ENCODE measurements at places on chromosomes 12 and 14.

- no peak for DNase-seq
Measured at GRCh38 chr12:76455582-76456345, 103.8 kb downstream of the OSBPL8 start.

- no peak for DNase-seq
Measured at GRCh38 chr12:49059299-49060171, 1.1 kb downstream of the KMT2D start.

DNA sequence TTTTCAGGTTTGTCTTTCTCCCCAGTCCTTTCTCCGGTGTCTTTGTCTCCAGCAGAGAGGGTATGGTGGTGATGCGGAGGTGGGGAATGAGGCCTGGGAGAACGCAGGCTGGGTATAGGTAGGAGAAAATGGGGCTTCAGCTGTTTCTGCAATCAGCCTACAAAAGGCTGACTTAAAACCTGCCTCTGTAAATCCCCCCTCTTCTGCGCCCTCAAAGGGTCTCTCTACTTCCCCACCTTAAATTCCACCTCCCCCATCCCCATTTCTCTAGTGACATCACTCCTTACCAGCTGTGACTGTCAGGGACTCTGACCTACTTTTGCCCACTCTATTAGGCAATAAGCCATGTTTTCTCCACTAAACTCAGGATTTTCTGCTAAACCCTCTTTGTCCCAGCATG lies 8.1 kb upstream of the RIMKLB start:
- DNase-seq = no peak

DNA sequence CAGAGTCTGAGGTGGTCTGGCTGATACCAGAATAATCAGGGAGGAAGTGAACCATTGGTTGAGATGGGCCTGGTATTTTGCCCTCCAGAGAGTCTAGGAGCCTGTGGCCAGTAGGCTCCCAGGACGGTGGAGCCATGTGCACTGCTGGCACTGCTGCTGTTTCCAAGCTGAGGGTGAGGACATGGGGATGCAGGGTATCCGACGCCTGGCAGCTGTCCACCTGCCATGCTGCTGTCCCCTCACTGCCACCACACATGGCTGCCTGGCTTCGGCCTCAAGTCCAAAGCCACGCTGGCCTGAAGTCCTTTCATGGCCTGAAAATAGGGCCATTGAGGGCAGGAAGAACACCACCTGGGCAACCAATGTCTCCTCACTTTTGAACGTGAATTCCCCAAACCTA lies 8.6 kb downstream of the CACNA1C start:
- no peak for DNase-seq

DNA sequence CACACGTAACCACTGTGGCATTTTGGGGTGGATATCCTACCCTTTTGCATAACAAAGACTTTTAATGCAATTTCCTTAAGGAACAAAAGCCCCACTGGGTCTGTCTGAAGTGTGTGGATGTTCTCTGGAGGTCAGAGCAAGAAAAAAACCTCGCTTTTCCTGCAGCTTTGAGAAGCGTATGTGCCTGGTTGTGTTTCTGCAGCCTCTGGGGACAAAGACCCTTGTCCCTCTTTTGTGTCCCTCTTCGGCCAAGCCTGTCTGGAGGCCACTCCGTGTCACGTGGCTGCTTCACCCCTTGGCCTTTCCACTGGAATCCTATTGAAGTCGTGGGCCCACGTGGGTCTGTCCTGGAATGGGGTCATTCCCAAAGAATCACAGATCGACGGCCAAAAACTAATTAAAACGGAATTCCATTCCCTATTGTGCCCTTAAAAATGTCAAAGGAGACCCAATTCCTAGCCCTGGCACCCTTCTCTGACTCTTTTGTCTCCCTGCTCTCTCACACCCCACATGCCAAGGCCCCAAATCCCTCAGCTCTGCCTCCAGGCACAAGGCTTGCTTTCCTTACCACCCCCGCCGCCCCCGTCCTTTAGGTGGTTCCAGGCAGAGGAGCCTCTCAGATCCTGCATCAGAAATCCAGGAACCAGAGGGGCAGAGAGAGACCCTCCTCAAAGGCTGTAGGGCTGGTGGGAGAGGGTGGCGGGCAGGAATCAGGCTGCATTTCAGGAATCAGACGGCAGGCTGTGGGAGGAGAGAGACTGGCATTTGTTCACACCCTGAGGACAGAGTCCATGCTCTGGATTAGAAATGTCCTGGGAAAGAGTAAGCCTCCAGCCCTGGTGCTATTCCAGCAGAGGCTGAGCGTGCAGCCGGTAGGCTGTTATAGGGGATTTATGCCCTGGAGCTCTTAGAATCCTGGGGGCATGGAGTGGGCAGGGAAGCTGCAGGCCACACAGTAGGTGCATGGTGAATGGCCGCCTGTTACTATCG lies 12.6 kb upstream of the CYP46A1 start:
- no peak for DNase-seq

- peak; percentile 53 for DNase-seq
Measured at GRCh38 chr12:50314636-50315312, 31.5 kb upstream of the LIMA1 start.

GRCh38 chr12:132178801-132179401 lies 34.6 kb downstream of the NOC4L start:
- DNase-seq = no peak

GRCh38 chr12:88552610-88553079 lies 27.6 kb downstream of the KITLG start:
- DNase-seq = no peak

GRCh38 chr14:71668186-71668912 lies 263.9 kb upstream of the RGS6 start:
- no peak for DNase-seq

GRCh38 chr14:42378274-42378673 lies 771.6 kb downstream of the LRFN5 start:
- DNase-seq = no peak

GRCh38 chr12:130992448-130992847 lies 38.7 kb downstream of the ADGRD1 start:
- DNase-seq = no peak

DNA sequence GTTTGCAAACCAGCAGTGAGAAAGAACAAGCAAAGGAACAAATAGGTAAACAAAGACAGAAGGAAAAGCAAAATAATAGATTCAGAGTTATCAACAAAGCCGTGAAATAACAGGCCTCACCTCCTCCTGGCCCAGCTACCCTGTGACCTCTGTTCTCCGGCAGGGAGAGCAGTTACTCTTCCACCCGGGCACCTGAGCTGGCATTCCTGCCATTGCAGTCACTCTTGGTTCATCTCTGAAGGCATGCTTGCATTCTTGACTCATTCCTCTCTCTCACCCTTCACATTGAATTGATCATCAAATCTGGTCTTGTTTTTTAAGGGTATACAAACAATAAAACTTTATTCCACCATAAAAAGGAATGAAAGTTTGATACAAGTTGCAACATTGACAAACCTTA lies 95.1 kb downstream of the TTC8 start:
- no peak for DNase-seq

- DNase-seq = no peak
Measured at GRCh38 chr12:90999527-90999926, 5.2 kb downstream of the EPYC start.

GRCh38 chr14:24274101-24274543 lies 2.7 kb upstream of the RABGGTA start:
- no peak for DNase-seq

DNA sequence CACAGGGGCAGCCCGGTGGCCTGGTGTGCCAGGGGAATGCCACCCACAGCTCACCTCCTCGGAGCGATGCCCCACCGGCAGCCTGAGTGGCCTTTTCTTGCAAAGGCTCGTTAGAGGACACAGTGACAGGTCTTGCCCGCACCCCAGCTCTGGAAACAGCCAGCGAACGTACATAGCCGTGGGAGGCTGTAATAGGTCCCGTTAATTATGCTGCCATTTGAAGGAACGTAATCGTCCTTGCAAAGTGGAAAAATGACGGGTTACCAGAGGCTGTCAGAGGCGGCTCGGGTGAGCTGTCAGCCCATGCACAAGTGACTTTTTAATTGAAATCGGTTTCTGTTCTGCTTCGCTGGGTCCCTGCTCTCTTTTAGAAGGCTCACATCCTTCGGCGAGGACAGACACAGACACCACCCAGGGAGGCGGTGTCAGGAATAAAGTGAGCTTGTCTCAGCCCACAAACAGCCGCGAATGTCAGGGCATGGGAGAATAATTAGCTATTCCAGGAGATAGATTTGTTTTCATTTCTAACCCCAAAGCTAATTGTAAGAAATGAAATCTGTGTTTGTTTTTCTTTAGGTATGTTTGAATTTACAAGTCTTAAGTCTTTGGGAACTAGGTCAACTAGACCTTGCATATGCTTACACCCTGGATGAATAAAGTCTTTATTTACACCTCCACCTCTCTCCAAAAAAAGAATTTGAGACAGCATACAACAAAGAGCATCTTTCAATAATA lies 77.2 kb upstream of the RFLNA start:
- DNase-seq = peak; percentile 65

- no peak for DNase-seq
Measured at GRCh38 chr12:46477541-46477940, 105.0 kb upstream of the SLC38A2 start.

DNA sequence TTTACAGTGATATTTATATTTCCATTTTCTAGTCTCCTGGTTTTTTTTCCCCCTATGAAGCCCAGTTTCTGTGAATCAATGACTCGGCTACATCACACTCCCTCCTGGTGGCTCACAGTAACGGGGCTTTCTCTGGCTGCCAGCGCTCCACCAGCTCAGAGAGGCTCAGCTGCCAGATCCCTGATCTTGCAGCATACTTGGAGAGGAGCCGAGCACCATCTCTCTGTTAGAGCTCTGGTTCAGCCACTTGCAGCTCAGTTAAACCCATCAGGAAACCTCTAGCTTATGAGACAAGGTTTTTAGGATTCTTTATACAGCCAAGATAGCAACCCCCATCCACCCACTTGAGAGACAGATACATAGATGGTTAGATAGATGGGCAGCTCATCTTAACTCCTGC lies 74.6 kb downstream of the CIT start:
- no peak for DNase-seq

- DNase-seq = no peak
Measured at GRCh38 chr14:64632056-64632455, 72.2 kb upstream of the PLEKHG3 start.

GRCh38 chr12:52032804-52033445 lies 18.3 kb upstream of the NR4A1 start:
- DNase-seq = peak; percentile 99

DNA sequence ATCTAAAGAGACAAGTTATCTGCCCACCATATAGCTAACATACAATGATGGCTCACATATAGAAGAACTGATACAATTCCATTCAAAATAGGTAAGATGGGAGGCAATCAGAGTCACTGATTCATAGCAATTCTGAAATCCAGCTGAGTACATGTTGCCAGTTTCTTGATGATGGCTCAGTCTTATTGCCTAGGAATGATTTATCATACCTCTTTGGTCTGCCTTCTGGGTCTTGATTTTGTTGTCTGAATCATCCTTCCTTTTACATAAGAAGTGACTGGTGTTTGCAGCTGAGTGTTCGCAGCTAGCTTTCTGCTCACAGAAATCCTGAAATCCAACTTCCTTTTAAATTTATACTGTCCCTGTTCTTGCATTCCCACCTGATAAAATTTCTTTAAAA lies 463.2 kb upstream of the MGAT4C start:
- DNase-seq = no peak

- DNase-seq = no peak
Measured at GRCh38 chr12:47350062-47350408, 270.3 kb upstream of the AMIGO2 start.

DNA sequence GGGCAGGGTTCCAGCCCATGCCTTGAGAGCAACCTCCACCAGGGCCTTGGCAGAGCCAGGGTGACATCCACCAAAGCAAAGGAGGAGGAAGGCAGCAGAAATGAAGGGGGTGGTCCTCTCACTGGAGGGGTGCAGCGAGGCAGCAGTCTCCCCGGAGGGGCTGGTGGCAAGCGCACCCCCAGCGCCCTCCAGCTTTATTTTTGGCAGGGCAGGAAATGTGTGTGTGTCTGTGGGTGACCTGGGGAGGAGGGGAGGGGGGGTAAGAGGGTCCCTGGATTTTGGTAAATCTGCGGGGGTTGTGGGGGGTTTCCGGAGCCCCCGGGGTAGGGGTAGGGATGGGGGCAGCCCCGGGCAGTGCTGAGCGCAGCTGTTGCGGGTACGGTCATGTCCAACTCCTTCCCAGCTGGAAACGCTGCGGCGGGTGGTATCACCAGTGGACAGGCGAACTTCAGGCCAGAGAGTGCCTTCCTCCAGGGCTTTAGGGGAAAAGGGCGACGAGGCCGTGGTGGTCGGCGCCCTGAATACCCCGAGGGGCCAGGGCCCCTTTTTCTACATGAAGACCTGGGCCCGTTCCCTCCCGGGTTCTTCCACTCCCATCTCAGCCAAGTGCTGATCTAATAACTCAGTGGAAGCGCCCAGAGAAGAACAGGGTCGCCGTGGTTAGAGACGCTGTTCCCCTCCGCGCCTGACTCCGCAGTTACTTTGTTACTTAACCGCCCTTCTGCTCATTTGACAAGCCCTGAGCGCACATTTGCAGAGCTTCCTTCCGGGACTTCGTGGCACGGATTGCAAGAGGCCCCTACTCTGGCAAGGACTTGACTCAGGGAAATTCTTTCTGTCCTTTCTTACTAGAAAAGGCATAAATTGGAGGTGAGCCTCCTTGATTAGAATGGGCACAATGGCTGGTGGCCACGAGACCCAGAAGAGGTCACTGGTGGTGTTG lies 55.2 kb downstream of the FOS start:
- no peak for DNase-seq

- DNase-seq = no peak
Measured at GRCh38 chr14:64747327-64747726, 43.1 kb downstream of the PLEKHG3 start.

GRCh38 chr12:4471256-4471655 lies 25.6 kb upstream of the FGF6 start:
- DNase-seq = no peak

DNA sequence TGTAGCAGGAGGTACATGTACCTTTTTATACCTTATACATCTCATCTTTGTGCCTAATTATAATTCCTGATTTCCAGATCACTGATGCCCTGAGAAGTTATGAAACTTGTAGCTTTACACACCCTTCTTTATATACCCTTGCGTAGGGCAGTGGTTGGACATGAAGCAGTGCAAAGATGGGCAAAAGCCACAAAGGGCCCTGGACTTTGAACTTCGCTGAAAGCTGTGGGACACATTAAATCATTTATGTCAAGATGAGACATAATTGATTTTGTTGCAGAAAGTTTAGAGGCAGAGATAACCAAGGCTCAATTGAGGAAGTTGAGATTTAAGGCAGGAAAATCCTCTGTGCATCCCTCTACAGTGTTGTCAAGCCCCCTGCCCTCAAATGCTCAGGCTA lies 170.0 kb downstream of the SLC2A13 start:
- DNase-seq = no peak

GRCh38 chr12:75666939-75667334 lies 155.5 kb upstream of the KRR1 start:
- no peak for DNase-seq

GRCh38 chr12:78328524-78328923 lies 497.8 kb downstream of the NAV3 start:
- DNase-seq = no peak

Data from mesenteric fat pad (tissue), 1 donor.